Stimulated activated CD8-positive, alpha-beta memory T cell treated with anti-CD3 and anti-CD28 coated beads, Interleukin-7, amount 100 ng/mL, for 1 hour (primary cell): ENCODE measurements at places on chromosomes 12 and 14.

DNA sequence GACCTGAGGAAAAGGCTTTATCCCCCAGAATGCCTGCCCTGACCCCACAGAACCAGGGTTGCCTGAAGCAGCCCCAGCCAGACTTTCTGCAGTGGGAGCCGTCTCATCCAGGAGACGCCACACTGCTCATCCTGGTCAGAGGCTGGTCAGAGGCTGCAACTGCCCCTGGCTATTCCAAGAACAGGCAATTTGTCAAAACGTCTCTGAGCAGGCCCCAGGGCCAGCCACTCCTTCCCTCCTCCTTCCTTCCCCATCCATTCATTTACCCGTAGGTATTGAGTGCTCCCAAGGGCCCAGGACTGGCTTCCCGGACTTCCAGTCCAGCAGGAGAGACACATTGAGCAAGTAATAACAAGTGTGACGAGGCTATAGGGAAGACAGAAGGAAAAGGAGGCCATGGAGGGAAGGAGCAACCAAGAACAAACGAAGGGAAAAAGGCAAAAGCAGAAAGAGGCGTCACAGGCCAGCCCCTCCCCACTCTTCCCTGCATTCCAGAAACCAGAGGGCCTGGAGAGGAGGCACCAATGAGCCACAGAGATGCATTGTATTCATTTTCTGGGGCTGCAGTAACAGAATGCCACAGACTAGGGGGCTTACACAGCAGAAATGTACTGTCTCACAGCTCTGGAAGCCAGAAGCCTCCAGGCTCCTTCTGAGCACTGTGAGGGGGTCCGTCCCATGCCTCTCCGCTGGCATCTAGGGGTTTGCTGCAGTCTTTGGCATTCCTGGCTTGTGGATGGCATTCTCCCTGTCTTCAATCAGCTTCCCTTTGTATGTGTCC is 21.0 kb upstream of the CD9 start:
- DNase-seq, result no peak

DNA sequence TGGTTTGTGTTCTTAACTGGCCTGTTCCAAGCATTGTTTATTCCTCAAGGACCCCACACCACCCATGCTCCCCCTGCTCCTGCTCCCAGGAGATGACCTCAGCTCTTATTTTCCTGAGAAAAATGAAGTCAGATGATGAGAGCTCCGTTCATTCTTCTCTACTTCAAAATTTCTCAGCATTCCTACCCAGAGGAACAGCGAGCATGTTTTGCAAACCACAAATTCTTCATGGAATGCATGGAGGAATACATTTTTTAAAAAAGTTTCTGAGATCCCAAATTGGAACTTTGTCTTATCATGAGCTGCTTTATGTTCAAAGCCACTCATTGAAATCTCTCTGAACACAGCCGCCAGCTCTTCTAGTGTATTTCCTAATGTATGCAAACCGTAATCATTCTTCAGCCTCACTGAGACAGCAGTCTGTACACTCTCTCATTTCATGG is 44.9 kb downstream of the SYNE2 start:
- no peak for DNase-seq

- DNase-seq, result no peak
Measured at GRCh38 chr12:95004610-95005009, 1.1 kb upstream of the NDUFA12 start.

- no peak for DNase-seq
Measured at GRCh38 chr12:75703131-75703530, 191.7 kb upstream of the KRR1 start.

GRCh38 chr14:90349739-90350138 is 18.0 kb upstream of the NRDE2 start:
- no peak for DNase-seq

DNA sequence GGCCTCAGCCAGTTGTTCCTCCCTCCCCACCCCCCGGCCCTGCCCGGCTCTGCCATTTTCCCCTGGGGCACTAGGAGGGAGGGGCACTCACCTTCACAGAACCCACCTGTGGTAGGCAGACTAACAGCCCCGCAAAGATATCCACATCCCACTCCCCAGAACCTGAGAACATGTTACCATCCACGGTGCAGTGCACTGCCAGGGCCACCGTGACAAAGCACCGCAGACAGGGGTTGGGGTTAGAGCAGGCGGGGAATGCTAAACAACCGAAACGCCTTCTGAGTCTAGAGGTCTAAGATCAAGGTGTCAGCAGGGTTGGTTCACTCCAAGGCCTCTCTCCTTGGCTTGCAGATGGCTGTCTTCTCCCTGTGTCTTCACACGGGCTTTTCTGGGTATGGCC is 57.4 kb upstream of the NCOR2 start:
- no peak for DNase-seq

DNA sequence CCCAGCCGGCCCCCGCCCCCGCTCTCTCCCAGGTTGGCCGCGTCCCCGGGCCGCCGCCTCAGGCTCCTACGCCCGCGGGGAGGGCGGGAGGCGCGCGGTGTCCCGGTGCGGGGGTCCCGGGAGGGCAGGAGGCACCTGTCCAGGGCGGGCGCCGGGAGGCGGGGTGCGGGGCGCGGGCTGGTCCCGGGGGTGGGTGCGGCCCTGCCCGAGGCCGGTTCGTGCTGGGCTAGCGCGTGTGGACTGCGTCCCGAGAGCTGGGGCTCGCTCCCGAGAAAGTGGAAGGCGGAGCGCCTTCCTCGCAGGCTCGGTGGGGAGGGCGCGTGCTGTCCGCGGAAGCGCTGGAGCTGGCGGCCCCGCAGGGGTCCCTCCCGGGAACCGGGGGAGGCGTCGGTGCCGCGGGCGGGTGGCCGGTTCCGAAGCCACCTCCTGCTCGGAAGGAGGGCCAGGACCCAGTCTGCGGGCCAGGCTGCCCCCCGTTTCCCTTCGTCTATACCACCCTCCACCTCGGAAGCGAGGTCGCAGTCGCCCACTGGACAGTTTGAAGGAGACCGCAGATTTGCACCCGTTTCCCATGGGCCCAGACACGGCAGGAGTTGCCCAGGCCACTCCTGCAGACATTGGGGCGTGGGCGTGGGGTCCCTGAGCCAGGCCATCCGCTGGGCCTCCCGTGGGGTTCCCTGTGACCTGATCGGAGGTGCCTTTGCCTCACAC is 636 bp downstream of the ZFYVE21 start:
- no peak for DNase-seq

- no peak for DNase-seq
Measured at GRCh38 chr14:36319899-36320199, 588 bp downstream of the MBIP start.

- no peak for DNase-seq
Measured at GRCh38 chr12:78951803-78952551, 87.4 kb downstream of the SYT1 start.

- DNase-seq, result no peak
Measured at GRCh38 chr14:99430491-99430890, 50.2 kb downstream of the SETD3 start.

- DNase-seq, result no peak
Measured at GRCh38 chr12:24728366-24728765, 220.5 kb downstream of the BCAT1 start.

- DNase-seq, result no peak
Measured at GRCh38 chr14:35248476-35248788, 43.8 kb upstream of the PSMA6 start.

DNA sequence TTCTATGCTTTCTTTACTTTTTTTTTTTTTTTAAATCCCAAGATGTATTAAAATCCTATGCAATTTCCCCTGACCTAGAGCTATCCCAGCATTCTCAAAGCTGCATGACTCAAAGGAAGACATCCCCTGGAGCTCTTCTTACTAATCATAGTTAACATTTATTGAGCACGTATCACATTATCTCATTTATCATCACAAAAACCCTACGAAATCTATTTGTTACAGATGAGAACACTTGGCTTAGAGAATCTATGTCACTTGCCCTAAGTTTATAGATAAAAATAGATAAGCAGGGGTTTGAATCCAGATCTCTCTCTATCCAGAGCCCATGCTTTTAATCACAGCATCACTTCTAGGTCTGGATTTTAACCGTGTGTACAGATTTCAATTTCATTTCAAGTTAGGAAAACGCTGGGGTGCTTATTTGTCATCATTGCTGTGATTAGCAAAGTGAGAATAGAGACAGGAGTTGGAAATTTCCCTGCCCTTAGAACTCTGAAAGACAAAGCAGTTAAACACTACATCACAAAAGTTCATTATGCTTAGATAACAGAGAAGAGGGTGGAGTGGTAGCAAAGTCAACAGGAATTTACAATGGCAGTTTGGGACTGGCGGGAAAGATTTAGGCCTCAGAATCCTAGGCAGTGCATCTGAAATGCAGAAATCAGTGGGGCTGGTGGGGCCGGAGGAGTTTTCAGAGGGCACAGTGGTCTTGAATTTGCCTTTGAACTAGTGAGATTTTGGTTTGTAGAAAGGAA is 177.7 kb upstream of the FRMD6 start:
- no peak for DNase-seq

DNA sequence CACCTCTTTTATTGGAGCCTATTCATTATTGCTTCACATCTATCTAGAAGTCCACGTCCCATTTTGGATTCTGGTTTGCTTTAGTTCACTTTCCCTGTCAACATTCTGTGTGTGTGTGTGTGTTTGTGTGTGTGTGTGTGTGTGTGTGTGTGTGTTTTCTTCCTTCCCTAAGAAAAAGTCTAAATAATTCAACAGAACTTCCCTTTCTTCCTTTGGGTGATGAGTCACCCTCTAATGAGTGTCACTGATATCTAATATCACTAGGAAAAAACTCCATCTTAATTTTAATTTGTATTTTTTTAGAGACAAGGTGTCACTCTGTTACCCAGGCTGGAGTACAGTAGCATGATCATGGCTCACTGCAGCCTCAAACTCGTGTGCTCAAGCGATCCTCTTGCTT is 234.2 kb downstream of the TTC8 start:
- DNase-seq, result no peak

DNA sequence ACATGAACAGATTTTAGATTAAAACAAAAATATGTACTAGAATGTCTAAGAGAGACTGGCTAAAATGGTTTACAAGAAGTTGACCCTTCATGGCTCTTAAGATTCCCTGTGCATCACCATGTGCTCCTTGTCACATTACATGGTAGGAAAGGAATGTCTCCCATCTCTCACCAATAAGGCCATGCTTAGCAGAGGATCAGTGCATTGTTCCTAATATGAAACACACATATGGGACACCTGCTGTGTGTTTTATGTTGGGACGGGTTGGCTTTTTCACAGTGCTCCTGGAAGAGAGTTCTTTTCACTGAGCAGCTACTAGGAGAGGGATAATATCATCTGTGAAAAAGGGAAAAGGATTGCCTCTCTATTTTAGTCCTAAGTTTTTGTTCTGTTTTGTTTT is 9.6 kb downstream of the PFKM start:
- DNase-seq, result no peak

- DNase-seq, result no peak
Measured at GRCh38 chr12:48286665-48287064, 64.1 kb downstream of the ZNF641 start.

DNA sequence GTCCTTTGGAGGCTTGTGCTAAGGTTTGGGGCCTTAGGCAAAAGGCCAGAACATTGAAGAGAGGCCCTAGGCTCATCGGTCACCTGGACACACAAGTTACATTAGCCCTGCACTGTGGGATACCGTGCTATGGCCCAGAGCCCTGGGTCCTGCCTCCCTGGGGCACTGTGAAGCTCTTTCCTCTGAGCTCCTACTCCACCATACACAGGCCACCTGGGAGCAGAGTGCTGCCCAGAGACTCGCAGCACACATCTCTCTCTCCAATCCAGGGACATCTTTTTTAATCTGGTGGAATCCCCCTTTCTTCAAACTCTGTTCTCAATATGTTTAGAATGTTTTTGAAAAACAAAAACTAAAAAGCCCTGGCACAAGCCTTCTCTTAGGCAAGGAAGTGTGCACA is 314.2 kb upstream of the RGS6 start:
- DNase-seq, result no peak

DNA sequence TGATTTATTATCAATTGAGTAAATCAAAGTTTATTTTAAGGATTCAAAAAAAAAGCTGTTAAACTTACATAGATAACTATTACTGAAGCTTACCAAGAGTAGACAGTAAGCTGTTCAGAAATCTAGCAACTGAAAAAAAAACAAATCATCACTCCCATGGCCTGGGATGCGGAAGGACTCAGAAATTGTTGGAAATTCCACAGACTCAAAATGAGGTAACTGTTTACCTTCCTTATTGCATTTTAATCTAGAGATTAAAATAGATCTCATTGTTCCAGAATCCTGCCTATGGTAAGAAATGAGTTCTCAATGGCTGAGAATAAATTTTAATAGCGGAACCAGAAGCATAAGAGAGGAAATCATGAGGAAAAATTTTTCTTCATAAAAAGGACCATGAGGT is 87.2 kb downstream of the PPM1H start:
- DNase-seq, result no peak

- DNase-seq, result no peak
Measured at GRCh38 chr14:30362369-30363218, 196.4 kb upstream of the G2E3 start.

DNA sequence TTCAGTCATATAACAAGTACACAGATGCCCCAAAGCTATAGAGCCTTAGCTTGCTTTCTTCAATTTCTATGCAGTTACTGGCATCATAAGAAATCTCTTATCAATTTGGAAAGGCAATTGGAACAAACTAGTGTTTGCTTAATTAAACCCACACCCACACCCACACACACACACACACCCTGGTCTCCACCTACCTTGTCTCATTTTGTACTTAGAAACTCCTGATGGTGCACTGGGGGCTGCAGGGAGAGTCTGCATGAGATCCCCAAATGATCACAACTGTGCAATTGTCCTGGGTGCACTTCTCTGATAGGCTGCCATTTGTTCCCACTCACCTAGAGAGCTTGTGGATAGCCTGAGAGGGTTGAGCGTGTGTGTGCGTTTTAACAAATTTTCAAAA is 40.5 kb upstream of the PTCSC3 start:
- no peak for DNase-seq

DNA sequence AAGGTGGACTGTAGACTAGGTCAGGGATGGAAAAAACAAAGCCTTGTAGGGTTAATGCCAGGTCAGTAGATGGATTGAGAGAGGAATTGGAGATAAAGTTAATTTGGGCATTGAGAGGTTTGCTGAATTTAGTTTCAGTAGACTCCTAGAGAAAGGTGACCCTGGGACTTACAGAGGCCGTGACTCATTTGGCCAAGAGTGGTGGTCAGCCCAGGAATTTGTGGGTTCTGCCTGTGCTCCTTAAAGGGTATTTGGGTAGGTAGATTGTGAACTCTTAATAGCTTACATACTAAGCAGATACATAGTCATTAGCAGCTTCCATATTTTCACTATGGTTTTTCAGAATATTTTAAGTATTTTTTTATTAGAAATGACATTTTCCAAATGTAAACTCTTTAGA is 21.8 kb downstream of the PLEKHA5 start:
- no peak for DNase-seq

DNA sequence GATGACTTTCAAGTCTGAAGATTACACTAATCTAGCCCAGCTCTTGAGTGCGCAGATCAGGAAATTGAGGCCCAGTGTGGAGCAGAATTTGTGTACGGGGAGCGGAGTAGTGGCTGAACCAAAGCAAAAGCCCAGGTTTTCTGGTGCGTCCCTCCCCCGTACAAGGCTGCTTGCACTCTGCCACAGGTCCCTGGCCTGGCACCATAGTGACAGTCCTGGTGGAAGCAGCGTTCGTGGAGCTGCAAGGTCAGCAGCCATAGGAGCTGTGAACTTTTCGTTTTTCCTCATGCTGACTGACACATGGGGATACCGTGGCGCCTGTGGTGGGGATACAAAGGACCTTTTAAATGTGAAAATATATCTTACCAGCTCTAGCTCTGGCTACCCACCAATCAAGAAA is 1.7 kb downstream of the EVL start:
- DNase-seq, result no peak

- DNase-seq, result no peak
Measured at GRCh38 chr12:85821206-85821605, 15.0 kb downstream of the RASSF9 start.

- no peak for DNase-seq
Measured at GRCh38 chr12:67681941-67682620, 33.5 kb downstream of the DYRK2 start.

GRCh38 chr12:50620109-50620977 is 115.6 kb downstream of the DIP2B start:
- DNase-seq, result no peak
